ENCODE measurements at places on chromosomes 5 and 9.

DNA sequence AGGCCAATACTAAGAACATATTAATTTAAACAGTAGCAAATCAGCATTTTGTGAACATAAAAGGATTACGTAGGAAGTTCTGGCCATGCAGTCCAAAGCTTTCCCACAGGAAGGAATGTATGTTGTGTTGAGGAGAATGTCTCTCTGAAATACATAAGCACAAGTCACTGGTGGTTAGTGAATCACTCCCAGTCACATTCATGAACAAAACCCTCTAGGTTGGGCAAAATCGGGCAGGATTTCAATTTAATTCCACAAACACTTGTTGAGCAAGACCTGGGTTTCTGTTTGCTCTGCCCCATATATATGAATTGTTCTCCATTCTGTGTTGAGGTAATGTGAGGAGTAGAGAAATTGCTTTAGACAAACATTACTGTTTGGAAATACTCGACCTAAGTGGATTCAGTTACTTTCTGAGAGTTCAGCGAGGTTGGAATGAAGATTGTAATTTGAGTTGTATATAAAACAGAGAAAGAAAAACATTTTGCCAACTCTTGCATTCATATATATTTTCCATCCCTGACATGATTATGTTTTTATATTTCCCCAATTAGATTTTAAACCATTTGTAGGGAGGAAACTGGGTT is 127.6 kb upstream of the RPS23 start:
- DNase-seq, result no peak

DNA sequence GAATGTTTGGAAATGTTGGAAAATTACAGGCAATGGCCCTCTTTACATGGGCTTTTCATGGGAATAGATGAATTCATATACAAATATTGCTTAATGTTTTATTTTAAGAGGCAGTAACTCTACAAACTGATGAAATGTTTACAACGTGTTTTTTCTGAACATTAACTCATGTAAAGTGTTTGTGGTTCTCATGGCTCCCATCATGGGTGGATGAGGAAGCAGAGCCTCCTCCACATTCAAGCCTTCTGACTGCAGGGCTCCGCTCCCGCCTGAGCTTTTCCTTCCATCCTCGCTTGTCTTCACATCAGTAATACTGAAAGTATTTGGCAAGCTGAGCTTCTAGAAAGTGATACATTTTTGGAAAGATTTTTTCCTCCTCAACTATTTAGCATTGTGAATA is 204.2 kb downstream of the ARHGAP26 start:
- DNase-seq, result no peak

DNA sequence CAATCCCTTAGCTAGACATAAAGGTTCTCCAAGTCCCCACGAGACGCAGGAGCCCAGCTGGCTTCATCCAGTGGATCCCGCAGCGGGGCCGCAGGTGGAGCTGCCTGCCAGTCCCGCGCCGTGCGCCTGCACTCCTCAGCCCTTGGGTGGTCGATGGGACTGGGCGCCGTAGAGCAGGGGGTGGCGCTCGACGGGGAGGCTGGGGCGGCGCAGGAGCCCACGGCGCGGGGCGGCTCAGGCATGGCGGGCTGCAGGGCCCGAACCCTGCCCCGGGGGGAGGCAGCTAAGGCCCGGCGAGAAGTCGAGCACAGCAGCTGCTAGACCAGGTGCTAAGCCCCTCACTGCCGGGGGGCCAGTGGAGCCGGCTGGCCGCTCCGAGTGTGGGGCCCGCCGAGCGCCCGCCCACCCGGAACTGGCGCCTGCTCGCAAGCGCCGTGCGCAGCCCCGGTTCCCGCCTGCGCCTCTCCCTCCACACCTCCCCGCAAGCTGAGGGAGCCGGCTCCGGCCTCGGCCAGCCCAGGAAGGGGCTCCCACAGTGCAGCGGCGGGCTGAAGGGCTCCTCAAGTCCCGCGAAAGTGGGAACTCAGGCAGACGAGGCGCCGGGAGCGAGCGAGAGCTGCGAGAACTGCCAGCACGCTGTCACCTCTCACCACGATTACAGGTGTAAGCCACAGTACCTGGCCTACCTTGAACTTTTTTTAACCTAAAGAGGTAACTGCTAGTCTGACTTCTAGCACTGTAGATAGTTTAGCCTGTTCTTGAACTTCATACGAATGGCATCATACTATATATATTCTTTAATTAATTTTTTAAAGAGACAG is 35.5 kb downstream of the PTGS1 start:
- no peak for DNase-seq

DNA sequence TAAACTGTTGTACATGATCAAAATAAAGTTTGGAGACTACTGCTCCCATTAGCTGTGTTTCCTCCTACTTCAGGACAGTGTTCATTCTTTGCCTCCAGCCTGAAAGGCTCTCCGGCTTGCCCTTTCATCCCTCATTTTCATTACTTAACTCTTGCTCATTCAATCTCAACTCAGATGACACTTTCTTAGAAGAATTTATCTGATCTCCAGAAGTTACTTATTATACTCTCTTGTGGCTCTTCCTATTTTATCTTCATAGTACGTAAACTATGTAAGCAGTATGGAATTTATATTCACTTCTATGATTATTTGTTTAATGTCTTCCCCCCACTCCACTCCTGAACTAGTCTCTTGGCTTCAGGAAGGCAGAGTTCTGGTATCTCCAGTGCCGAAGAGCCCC is 1737.9 kb upstream of the C9orf72 start:
- no peak for DNase-seq

- DNase-seq, result no peak
These were observed 123.7 kb downstream of the TLE1 start for GRCh38 chr9:81565609-81566008.

GRCh38 chr5:157581901-157582300 is 6.3 kb upstream of the ADAM19 start:
- no peak for DNase-seq

- peak; percentile 10 for DNase-seq
These were observed 2.6 kb downstream of the NR5A1 start for GRCh38 chr9:124504530-124505005.

DNA sequence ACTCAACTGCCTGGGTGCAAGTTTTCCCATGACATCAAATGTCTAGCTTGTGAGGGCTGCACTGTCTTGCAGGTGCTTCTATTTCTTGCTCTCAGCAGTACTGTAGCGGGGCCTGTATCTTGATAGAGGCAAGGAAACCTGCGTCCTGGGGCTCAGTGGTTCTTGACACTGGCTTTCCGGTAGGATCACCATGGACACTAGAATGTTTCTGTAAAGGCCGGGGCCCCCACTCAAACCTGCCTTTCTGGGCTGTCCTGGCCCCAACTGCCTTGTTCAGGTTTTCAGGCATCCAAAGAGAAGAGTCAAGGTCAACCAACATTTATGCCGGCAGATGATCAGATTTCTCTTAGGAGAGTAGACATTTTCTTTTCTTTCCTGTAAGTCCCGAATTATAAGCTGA is 26.7 kb upstream of the TENT4A start:
- DNase-seq, result no peak

DNA sequence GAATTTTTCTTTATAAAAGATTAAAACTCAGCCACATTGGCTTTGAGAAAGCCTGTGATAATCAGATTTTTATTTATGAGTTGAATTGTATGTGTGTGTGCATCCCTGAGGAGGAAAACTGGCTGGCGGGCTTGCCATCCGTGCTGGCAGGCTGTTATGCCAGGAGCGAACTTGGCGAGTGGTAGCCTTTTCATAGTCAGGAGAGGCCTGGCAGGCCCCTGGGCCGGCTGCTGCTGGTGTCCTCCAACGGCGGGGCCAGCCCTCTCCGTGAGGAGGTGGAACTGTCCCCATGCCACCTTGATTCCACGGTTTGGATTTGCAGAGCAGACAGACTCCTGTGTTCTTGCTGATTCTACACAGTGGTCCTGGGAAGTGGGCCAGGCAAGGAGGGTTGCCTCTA is 43.3 kb downstream of the ZNF618 start:
- no peak for DNase-seq

GRCh38 chr5:19988457-19988856 is 457 bp upstream of the CDH18 start:
- no peak for DNase-seq

DNA sequence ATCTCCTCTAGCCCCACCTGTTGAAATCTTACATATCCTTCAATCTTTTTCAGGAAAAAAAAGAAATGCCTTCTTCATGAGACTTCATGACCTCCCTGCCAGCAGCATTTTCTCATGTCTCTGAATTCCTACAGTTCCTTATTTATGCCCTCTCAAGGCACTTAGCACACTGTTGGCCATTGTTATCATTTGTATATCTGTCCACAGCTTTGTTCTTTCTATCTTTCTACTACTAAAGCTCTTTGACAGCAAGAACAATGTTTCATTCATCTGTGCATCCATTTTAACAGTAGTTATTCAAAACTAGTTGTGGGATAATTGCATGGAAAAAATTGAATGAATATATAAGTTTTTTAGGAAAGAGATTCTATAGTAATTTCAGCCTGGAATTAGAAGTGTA is 20.9 kb upstream of the GZMA start:
- no peak for DNase-seq

- DNase-seq, result no peak
These were observed 576.4 kb upstream of the SGCD start for GRCh38 chr5:155750571-155750970.

GRCh38 chr5:79702606-79703380 is 13.2 kb downstream of the CMYA5 start:
- DNase-seq, result peak; percentile 33

DNA sequence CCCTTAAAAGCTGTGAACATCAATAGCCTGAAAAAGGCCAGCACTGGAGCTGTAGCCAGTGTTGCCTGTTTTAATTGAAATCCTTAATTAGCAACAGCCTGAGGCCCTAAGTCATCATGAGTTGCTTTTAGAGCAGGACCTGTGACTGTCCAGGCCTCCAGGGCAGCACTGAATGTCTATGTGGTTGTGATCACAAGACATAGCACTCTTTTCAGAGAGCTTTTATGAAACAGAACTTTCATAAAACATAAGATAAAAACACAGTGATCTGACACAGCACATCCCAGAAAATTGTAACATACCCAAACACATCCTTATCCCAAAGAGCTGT is 85.5 kb upstream of the MYO10 start:
- DNase-seq, result no peak

DNA sequence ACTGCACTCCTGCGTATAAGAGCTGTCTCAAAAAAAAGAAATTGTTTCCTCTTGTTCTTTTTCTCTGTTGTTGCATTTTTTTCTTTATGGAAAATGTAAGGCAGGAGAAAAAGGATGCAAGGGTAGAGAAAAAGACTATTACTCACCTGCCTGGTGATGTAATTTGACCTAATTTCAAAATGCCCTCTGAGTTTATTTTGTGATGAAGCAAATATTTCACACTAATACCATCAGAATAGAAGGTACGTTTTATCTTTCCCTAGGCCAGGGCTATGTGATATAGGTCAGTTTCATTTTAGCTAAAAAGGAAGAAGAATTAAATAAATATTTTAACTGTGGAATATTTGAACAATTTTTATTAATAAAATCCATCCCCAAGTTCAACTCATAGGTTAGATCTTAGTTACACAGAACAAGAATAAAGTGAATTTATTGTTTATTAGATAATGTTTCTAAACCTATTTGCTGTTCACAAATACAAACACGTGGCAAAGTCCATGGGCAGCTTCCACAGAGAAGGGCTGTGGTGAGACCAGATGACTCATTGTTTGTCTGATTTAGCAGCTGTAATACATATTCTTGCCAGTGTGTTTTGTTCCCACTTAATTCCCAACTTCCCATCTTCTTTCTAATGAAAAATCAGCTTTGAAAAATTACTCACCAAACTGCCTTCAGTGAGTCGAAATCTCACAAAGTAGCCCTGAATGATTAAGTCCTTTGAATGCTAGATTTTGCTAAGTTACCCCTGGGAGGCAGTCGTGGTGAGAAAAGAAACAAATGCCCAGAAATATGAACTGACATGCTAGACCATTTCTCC is 52.8 kb upstream of the CCDC112 start:
- DNase-seq, result no peak

GRCh38 chr9:71685394-71685793 is 82.9 kb downstream of the CEMIP2 start:
- no peak for DNase-seq

- DNase-seq, result no peak
These were observed 129.3 kb upstream of the RAI14 start for GRCh38 chr5:34526682-34527305.

DNA sequence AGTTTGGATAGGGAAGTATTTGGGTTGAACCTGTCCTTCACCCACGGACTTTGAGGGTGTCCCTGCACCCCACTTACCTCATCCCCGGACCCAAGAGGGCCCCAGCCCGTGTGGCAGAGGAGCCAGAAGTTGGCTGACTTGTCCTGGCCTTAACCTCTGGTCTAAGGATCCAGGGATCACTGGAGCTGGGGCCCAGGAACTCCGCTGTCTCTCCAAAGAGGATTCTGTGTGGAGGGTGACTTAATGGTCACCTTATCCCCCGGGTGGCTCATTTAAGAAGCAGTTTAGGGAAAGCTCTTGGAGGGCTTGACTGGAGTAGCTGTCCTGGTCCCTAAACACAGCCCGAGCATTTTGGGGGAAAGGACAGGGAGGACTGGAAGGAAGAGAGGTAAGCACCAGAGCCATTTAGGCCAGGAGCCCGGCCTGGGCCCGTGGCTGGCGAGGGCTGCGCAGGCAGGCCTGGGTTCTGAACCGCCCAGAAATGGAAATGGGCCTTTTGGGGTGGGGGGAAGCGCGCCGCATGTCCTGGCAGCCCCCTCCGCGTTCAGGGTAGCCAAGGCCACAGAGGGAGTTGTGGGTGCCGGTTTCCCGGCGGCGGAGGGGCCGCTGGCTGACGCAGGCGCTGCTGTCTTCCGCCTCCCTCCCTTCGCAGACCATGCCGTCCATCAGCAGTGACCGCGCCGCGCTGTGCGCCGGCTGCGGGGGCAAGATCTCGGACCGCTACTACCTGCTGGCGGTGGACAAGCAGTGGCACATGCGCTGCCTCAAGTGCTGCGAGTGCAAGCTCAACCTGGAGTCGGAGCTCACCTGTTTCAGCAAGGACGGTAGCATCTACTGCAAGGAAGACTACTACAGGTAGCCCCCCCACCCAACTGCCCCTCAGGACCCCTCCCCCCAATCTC is 2.0 kb downstream of the LHX2 start:
- DNase-seq, result no peak

DNA sequence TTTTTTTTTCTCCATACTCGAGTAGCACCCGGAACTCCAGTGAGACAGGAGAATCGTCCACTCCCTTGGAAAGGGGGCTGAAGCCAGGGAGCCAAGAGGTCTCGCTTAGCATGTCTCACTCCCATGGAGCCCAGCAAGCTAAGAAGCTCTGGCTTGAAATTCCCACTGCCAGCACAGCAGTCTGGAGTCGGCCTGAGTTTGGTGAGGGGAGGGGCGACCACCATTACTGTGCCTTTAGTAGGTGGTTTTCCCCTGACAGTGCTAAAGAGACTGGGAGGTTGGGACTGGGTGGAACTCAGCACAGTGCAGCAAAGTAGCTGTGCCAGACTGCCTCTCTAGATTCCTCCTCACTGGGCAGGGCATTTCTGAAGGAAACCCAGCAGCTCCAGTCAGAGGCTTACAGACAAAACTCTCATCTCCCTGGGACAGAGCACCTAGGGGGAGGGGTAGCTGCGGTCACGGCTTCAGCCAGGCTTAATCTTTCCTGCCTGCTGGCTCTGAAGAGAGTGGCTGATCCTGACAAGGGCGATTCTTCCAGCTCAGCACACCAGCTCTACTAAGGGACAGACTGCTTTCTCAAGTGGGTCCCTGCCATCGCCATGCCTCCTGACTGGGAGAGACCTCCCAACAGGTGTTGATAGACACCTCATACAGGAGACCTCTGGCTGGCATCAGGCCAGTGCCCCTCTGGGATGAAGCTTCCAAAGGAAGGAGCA is 414.5 kb upstream of the ZNF608 start:
- DNase-seq, result peak; percentile 96

- DNase-seq, result no peak
These were observed 418.0 kb downstream of the CETN3 start for GRCh38 chr5:89991592-89991991.

- no peak for DNase-seq
These were observed 7.6 kb downstream of the HACD4 start for GRCh38 chr9:21023861-21024260.

GRCh38 chr9:135830496-135830895 is 76.8 kb downstream of the CAMSAP1 start:
- no peak for DNase-seq
